ENCODE measurements at places on chromosomes 6 and 20.

GRCh38 chr6:41449399-41450245 lies 96.6 kb upstream of the FOXP4 start:
- DNase-seq, result no peak

- no peak for DNase-seq
These were observed 1073.0 kb upstream of the MAP3K7 start for GRCh38 chr6:91659891-91660290.

DNA sequence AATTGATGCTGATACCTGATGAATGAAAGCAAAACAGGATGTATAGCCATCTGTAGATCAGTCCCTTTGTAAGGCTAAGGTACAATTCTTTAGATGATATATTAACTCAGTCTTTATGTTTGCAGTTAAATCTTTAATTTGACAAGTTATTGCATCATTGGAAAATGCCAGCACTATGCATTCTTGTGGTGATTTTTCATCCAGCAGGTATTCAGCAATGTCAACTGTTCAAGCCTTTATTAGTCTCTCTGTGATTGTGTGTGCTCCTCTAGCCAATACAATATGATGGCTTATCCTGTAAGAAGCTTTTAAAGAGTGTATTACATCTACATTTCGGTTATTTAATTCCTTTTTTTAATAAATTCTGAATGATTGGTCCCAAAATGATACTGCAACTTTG lies 34.3 kb downstream of the HLA-DMB start:
- no peak for DNase-seq

- DNase-seq, result no peak
These were observed 433.3 kb downstream of the UTRN start for GRCh38 chr6:144718431-144718830.

- DNase-seq, result no peak
These were observed 1.2 kb upstream of the PLTP start for GRCh38 chr20:45913116-45913515.

GRCh38 chr20:13898012-13898612 lies 92.3 kb downstream of the SEL1L2 start:
- no peak for DNase-seq

DNA sequence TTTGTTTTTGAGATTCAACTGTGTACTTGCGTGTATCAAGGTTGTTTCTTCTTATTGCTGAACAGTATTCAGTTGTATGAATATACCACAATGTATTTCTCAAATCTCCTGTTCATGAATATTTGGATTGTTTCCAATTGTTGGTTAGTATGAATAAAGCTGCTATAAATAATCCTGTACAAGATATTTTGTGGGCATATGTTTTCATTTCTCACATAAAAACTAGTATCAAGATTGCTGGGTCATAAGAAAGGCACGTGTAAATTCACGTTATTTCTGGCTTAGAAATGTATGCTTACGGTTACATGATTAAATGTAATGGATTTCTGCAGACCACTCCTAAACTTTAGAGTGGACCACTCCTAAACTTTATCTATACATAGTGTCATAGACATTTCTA lies 96.6 kb downstream of the BTBD3 start:
- DNase-seq, result no peak

DNA sequence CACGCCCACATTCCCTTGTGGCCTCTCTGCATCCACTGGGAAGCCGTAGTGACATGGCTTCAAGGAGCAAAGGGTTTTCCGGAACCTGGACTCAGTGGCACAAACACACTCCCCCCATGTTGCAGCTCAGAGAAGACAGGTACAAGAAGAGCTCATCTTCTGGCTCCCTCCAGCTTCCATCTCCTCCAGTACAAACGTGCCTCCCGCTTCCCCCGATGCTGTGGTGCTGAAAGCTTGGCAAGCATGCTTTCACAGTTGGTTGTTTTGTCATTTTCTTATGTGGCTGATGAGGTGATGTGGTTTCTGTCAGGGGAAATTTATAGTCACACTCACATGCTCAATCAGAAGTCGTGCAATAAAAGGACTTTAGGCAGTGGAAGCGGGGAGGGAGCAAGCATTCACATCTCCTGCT lies 258.5 kb downstream of the KIF16B start:
- no peak for DNase-seq

GRCh38 chr6:47875593-47875992 lies 93.8 kb downstream of the OPN5 start:
- DNase-seq, result no peak

GRCh38 chr20:32226391-32226790 lies 18.7 kb downstream of the POFUT1 start:
- DNase-seq, result no peak

- no peak for DNase-seq
These were observed 11.6 kb downstream of the AKAP7 start for GRCh38 chr6:131146865-131147264.

GRCh38 chr20:23145281-23145700 lies 59.2 kb upstream of the CD93 start:
- no peak for DNase-seq

- DNase-seq, result no peak
These were observed 4.0 kb upstream of the FAM110A start for GRCh38 chr20:829551-829950.

DNA sequence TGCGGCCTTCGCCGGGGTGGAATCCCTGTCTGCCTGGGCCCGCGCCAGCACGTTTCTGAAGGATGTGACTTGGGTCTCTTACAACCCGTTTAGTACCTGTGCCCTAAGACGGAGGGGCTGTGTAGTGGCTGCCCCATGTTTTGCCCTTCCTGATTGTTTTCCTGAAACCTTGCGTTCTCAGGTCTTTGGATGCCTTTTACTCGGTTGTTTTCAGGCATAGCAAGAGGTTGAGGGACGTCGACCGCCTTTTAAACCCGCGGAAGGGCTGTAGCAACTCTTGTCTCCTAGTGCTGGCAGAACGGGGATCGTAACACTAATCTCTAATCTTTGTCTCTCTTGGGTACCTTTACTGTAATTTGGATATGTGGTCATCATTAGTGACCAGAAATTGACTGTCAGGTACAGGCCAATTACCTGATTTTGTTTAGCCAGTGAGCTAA lies 706 bp upstream of the NANP start:
- no peak for DNase-seq

- no peak for DNase-seq
These were observed 137.3 kb upstream of the SNX9 start for GRCh38 chr6:157685596-157686280.

DNA sequence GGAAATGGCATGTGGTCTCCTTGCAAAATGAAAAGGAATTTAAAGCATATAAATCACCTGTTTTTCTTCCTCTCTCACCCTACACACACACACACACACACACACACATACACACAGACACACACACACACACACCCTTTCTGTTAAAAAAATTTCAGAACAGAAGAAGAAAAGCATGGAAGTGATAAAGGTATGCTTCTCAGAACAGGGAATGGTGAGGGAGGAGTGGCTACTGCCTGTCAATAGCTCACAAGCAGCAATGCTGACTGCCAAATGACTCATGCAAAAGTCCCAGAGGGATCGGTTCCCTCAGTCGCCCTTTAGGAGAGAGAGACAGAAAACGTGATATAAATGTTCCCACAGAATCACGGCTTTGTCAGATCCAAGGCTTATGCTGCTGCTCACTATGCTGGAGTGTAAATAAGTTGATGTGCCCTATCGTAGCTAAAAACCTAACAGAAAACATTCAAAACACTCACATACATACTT lies 102.6 kb downstream of the IBTK start:
- DNase-seq, result peak; percentile 47

- DNase-seq, result no peak
These were observed 7.0 kb downstream of the NDUFAF5 start for GRCh38 chr20:13791540-13792459.

GRCh38 chr6:153966001-153966400 lies 73.0 kb upstream of the OPRM1 start:
- no peak for DNase-seq

- DNase-seq, result no peak
These were observed 116.9 kb upstream of the SIRPA start for GRCh38 chr20:1778338-1778737.

- no peak for DNase-seq
These were observed 10.6 kb upstream of the WFDC8 start for GRCh38 chr20:45589725-45590124.

GRCh38 chr6:156925718-156926607 lies 148.8 kb downstream of the ARID1B start:
- DNase-seq, result no peak

DNA sequence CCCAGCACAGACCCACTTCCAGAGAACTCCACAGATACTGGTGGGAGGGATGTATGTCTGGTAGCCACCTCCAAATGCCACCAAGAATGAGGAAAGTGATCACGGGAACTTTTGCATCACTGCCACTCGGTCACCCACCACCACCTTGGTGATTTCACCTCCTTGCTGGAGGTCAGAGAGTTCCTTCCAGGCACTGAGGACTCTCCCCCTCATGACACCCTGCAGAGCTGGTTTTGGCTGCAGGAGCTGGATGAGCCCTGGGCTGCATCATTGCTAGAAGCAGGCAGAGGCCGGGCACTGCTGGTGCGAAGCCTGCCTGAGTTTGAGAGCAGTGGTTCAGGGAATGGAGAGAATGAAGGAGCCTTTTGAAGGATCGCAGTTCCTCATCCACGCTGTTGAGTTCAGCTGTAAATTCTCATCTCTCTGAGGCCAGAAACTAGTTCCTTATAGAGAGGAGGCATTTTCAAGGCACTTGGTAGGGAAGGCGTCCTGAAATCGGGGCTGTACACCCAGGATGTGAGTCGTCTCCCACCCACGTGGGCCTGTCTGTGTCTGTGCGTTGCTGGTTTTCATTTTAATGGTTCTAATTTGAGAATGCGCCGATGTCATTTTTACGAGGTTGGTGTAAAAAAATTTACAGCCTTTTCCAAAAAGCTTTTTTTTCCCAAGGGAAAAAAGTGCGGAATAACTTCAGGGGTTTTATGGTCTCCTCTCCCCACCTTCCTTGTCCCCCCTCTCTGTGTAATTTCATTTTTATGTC lies 25.0 kb downstream of the FOXP4 start:
- no peak for DNase-seq

DNA sequence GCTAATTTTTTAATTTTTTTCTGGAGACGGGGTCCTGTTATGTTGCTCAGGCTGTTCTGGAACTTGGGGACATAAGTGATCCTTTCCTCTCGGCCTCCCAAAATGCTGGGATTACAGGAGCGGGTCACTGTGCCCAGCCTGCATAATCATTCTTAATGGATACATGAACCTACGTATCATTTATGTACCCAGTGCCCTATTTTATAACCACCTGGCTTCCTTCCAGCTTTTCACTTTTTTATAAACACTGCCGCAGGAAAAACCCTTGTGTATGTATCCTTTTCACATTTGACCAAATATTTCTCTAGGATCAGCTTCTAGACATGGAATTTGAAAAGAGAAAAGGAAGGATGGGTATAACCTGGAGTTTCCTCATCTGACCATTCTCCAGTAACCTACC lies 85.6 kb upstream of the RIN2 start:
- DNase-seq, result no peak

GRCh38 chr6:139764498-139764986 lies 390.1 kb upstream of the CITED2 start:
- peak; percentile 96 for DNase-seq

GRCh38 chr6:33620158-33620855 lies 815 bp upstream of the ITPR3 start:
- no peak for DNase-seq

DNA sequence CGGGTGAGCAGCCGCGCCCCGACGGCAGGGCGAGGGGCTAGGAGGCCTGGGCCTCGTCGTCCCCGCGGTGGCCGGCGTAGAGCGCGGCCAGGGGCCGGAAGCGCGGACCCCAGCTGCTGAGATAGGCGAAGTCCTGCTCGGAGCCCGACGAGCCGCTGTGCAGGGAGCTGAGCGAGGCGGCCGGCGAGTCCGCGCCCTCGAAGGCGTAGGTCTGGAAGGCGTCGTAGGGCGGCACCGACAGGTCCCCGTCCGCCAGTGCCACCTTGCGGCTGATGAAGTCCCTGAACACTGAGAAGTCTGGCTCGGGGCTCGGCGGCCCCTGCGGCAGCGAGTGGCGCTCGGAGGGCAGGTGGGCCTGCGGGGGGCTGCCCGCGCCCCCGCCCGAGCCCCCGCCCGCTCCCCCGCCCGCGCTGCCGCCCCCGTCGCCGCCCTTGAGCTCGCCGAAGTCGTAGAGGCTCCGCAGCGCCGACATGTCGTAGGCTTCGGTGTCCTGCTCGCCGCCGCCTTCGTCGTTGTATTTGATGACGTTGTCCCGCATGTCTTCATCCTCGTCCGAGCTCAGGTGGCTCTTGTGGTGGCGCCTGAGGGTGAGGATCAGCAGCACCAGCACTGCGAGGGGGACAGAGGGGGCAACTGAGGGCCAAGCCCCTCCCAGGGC lies 56.5 kb downstream of the CD40 start:
- peak; percentile 10 for DNase-seq

DNA sequence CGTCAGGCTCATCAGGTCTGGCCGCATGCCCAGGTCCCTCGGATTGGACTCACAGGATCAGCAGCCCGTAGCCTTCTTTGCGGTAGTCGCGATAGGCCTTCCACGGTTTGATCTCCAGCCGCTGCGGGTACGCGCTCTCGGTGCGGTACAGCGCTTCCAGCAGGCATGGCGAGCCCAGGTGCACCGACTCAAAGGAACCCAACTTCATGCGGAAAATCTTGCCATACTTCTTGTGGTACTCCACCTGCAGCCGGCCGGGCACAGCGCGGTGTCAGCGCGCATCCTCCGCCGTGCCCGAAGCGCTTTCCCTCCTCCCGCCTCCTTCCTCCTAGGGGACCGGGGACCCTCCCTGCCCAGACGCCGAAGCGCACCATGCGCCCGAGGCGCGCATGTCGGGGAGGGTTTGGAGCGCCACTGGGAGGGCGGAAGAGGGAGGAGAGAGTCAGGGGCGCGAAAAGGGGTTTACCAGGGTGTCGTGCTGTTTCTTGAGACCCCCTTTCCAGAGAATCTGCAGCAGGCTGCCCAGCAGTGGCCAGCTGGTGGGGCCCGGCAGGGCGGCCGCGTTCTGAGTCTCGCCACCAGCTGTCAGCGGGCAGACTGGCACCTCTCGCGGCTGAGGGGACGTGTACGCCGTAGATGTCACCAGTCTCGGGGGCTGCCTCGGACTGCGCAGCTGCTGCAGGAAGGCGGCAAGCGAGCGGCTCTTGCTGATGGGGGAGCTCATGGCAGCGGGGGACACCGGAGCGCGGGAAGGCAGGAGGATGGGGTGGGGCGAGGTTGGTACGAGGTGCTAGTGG lies 732 bp downstream of the CYP24A1 start:
- no peak for DNase-seq

DNA sequence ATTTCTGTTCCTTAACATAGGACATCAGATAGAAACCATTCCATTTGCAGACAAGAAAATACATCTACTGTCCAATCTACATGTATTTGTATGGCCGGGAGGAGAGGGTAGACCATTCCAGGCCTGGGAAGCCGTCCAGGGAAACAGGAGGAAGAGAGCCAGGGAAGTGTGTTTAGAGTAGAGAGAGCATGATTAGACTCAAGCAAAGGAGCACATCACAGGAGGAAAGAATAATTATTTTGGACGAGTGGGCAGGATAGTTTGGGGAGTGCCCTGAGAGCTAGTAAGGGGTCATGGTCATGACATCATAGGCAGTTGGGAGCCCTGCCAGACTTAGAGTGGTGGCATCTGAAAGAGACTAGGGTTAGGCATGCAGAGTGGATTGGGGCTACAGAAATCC lies 250.0 kb downstream of the HIVEP2 start:
- no peak for DNase-seq

- no peak for DNase-seq
These were observed 341.3 kb downstream of the SMOC2 start for GRCh38 chr6:168782187-168782751.
